Hippocampal formation (tissue), 2 donors: ENCODE measurements at places on chromosomes 3 and 15.

- peak; percentile 52 for DNase-seq
Observed at GRCh38 chr3:46143951-46144473, 64.1 kb downstream of the CCR1 start.

- DNase-seq, result no peak
Observed at GRCh38 chr15:73906346-73907034, 19.8 kb upstream of the LOXL1 start.

- peak; percentile 25 for DNase-seq
Observed at GRCh38 chr15:38042707-38043445, 108.4 kb downstream of the TMCO5A start.

DNA sequence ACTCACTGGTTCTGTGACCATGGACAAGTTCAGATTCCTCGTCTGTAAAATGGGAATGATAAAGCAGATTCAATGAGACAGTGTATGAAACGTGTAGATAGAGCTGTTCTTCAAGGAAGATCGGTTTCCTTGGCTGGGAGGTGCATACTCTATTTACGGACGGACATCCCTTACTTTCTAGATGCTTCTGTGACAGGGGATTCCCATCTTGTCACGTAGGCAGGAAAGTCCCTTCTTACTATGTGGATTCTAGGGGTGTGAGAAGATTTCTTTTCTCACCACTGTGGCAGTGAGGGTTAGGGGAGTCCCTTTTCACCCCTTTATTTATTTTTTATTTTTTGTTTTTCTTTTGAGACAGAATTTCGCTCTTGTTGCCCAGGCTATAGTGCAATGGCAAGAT is 180.9 kb upstream of the TBL1XR1 start:
- no peak for DNase-seq

GRCh38 chr3:79111375-79112052 is 656.3 kb downstream of the ROBO1 start:
- DNase-seq, result no peak

- DNase-seq, result peak; percentile 39
Observed at GRCh38 chr3:19885468-19885867, 48.5 kb downstream of the EFHB start.

DNA sequence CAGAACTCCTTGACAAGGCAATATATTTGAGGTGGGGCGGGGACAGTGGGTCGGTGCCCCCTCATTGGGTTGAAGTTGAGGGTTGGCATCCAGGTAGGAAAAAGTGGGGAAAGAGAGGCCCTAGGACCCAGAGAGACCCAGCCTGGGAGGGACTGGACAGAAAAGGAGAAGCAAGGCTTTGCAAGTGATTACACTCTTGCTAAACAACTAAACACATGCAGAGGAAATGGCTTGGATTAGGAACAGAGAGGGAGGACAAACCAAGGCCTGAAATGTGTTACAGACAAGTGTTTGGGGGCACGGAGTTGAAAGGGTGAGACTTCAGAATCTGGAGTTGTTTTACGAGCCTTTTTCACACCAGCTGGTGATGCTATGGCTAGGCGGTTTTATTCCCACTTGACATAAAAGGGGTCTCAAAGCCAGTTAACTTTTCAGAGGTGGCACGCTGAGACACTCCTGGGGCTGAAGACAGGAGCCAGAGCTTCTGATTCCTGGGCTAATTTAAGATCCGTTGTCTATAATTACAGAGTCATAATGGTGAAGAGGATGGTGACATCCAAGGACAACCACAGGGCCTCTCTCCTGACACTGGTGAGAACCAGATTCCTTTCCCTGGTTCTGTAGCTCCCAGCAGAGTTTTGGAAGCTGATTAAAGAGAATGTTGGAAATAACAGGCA is 7.7 kb upstream of the KCTD6 start:
- no peak for DNase-seq

DNA sequence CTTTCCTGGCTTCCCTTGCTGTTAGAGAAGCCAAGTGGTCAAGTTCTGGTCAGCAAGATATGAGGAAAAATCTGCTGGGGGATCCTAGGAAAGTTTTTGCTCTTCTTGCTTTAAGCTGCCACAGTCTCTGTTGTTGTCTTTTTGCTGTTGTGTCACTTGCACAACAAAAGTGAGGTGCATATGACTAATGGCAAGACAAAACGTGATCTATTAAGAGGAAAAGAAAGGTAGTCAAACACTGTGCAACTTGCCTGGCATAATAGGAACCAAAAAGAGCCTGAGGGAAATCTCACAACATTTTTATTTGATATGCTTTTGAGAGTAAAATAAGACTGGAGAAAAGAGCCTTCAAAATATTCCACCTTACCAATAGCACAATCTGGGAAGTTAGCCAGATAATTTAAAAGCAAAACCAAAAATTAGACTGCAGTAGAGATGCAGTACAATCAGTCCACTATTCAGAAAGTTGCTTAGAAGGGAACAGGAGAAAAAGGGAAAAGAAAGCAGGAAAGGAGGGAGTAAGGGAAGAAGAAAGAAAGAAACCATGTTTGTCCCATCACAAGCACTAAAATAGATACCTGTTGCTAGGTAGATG is 110.0 kb upstream of the SLC4A7 start:
- DNase-seq, result no peak

DNA sequence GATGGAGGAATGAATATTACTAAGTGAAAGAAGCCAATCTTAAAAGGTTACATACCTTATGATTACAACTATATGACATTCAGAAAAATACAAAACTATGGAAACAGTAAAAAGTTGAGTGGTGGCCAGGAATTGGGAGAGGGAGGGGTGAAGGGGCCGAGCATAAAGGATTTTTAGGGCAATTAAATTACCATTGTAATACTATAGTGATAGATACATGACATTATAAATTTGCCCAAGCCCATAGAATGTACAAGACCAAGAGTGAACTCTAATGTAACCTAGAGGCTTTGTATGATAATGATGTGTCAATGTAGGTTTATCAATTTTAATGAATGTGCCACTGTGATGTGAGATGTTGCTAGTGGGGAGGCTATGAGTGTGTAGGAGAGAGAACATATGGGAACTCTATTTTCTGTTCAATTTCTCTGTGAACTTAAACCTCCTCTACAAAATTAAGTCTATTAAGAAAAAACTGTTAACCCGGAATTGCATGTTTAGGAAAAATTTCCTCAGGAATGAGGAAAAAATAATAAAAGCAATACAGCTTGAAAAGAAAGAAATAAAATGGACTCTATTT is 541.9 kb upstream of the UBE2E2 start:
- no peak for DNase-seq

DNA sequence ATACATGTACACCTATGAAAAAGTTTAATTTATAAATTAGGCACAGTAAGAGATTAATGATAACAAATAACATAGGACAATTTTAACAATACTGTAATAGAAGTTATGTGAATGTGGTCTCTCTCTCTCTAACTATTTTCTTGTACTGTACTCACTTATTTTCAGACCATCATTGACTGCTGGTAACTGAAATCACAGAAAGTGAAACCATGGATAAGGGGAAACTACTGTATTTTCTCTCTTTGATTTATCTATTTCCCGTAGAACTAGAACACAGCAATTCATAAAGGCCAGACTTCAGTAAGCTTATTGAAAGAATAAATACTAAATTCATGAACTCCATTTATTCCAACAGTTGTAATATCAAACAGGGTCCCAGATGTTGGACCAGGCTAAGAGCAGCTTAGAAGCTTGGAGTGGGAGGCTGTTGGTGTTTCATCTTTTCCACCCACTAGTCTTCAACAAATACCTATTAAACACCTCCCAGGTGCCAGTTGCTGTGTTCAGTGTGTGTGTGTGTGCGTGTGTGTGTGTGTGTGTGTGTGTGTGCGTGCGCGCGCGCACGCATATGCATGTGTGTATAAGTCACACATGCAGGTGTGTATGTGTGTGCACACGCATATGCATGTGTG is 235.4 kb downstream of the FOXP1 start:
- DNase-seq, result no peak

DNA sequence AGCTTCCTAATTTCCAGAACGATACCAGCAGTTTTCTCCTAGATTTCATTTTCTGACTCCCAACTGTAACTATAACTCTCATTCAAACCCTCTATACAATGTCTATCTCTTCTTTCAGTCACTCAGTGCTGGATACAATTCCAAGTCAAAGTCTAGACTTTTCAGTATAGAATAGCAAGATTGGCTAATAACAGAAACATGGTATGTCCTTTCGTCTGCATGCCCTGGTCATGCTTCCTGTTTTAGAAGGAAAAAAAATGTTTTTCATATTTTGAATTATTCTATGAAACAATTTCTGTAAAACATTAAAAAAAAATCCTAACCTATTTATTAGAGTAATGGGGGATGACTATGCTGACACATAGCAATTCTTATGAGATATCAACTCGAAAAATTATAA is 180.0 kb downstream of the KCNAB1 start:
- no peak for DNase-seq

- no peak for DNase-seq
Observed at GRCh38 chr15:63832620-63833019, 1.1 kb downstream of the HERC1 start.

DNA sequence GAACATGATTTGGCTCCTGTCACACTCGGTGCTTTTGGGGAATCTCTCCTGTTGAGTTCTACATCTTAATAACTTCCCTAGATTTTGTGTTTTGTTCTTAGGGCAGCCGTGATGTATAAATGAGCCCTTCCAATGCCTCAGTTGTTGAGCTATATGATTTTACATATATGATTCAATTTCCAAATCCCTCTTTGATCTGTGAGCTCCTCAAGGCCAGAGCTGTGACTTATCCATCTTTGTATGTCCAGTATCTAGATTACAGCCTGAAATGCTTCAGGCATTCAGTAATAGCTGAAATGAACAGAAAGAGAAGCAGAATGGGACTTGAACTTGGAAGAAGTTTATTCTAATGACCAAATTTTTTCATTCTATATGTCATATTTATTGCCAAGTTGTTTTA is 26.6 kb downstream of the CGGBP1 start:
- DNase-seq, result no peak

DNA sequence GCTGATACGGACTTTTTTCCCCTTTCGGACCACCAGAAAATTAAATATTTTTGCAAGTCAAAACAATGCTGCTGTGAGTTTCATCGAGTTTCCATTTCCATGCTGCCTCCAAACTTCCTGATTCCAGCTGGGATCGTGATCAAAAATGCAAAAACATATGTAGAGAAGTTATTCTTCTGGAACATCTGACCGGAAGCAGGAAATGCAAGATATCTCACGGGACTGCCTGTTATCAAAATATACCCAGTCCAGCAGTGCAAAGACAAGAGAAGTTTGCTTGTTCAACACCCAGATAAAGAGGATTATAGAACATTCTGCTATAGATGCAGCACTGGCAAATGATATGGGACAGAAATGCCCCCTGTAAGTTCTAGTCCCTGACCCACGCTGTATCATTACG is 726.7 kb upstream of the NR2F2 start:
- no peak for DNase-seq
